Stimulated activated CD4-positive, alpha-beta T cell treated with anti-CD3 and anti-CD28 coated beads, TNF-alpha, amount 100 ng/mL, for 4 hours (primary cell): ENCODE measurements at places on chromosomes 2 and 18.

DNA sequence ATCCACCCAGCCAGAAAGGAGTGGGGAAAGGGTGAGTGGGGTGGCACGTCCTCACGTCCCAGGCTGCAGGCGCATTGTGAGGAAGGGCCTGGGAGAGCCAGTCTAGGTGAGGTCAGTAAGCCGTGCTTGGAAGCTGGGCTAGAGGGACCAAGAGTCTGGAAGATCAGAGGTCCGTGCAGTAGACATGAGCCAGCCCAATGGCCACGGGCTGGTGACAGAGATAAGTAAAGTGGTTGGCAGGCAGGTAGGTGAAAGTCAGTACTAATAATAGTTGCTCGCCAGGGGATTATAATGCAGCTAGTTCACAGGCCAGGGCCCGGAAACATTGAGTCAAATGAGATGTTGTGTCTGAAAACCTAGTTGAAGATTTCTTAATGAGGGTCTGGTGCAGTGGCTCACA is 133.2 kb downstream of the GBX2 start:
- no peak for DNase-seq

DNA sequence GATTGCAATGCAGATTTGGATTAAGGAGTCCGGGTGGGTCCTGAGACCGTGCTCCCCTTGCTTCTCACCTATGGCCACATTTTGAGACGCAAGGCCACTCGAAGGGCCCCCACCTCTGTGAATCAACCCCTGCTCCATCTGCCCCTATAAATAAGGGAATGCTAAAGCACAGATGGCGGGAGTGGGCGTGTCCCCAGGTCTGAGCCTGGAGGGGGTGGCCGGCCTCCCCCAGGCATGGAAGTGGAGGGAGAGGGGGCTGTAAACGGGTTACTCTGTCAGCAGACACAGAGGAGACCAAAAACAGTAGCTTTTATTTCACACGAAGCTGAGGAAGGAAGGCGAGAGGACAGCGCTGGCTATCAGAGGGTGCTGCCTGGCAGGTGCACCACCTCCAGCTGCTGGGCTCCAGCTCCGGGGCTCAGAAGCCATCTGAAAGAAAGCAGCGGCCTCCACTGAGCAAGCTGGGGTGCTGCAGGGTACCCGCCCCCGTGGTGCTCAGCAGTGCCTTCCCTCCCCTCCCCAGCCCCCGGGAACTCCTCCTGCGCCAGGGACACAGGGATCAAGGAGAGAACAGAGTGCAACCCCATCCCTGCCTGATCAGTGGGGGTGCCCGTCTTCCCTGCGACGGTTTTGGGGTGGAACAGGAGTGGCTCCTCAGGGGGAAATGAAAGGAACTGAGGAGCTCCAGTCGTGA is 56.7 kb upstream of the RAB6C start:
- DNase-seq: no peak

DNA sequence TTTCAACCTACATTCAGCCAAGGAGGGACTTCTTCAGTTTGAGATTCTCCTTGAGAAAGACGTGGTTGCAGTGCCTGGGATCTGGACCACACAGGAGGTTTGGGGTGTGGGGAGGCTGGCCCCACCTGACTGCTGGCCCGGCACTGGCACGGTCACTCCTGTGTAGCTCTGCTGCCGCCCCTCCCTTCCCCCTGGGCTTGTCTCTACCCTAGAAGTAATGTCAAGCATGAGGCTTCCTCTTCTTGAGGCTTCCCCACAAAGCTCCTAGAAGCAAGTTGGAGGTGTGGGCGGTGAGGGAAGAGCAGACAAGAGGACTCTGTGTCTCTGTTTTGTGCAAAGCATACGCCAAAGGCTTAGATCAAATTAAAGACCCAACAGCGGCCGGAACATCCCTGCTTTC is 8.7 kb downstream of the KLHL29 start:
- DNase-seq: no peak

DNA sequence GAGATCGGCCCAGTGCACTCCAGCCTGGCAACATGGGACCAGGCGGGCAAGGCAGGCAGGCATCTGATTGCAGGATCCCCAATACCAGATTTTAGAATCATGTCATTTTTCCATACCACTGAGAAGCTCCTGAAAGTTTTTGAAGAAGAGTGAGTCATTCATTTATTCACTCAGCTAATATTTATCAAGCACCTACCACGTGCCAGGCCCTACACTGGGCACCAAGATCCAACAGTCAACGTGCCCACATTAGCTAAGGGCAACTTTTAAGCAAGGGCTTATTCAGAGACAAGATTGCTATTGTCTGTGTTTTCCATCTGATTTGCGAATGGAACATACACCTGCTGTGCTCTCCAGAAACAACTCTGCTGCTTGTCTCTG is 126.8 kb upstream of the LGALSL start:
- no peak for DNase-seq

- DNase-seq: no peak
Observed at GRCh38 chr2:236254001-236254400, 10.2 kb downstream of the ASB18 start.

GRCh38 chr2:24247592-24247991 is 72.7 kb downstream of the FAM228A start:
- DNase-seq: no peak
